ENCODE measurements at places on chromosomes 7 and 10.

- H3K4me3 ChIP-seq: no peak overlapping the region
- H3K27ac ChIP-seq: no peak overlapping the region
- no peaks in the 10 kb centered on the region for H3K36me3 ChIP-seq
- no peaks in the 10 kb centered on the region for H3K4me1 ChIP-seq
- DNase-seq: no peak
These were observed 402.9 kb downstream of the MAGI2 start for GRCh38 chr7:79050603-79051002.

DNA sequence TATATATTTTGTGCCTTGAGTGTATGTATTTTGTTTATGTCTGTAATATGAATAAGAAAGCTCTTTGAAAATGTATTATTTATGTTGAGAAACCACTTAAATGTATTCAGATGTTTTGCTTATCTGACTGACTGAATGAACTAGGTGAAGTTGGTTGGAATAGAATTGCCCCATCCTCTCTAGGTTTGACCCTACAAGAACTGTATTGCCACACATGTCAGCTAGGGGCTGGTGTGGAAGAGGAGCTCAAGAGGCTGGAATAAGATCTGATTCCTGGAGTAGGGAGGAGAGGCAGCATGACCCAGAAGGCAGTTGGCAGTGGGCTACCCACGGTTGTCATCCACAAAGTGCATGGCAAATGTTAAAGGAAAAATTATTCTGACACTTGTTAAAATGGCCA lies 9.1 kb downstream of the SSMEM1 start:
- H3K36me3 ChIP-seq: no peaks in the 10 kb centered on the region
- H3K27ac ChIP-seq: no peak overlapping the region
- no peaks in the 10 kb centered on the region for H3K4me1 ChIP-seq
- H3K27me3 ChIP-seq: peaks cover 10% of the 10 kb centered on the region
- no peak for DNase-seq

DNA sequence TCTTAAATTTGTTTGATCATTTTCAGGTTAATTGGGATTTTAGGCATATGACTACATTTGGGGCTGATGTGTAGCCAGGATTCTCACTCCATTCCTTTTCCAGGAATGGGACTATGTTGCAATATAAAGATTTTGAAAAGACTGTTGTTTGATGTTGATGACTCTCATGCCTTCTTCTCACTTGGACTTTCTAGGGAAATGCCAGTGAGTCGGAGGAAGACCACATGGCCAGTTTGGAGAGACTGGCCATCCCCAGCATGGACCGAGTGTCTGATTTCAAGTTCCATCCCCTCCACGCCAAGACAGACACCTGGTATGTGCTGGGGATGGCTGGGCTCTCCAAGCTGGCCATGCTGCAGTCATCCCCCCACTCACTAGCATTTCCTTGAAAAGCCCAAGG lies 5.5 kb downstream of the IGFBP3 start:
- peaks cover 7% of the 10 kb centered on the region for H3K4me1 ChIP-seq
- no peaks in the 10 kb centered on the region for H3K36me3 ChIP-seq
- H3K27ac ChIP-seq: no peak overlapping the region
- DNase-seq: no peak
- H3K4me3 ChIP-seq: no peak overlapping the region
- peaks cover 38% of the 10 kb centered on the region for H3K27me3 ChIP-seq

DNA sequence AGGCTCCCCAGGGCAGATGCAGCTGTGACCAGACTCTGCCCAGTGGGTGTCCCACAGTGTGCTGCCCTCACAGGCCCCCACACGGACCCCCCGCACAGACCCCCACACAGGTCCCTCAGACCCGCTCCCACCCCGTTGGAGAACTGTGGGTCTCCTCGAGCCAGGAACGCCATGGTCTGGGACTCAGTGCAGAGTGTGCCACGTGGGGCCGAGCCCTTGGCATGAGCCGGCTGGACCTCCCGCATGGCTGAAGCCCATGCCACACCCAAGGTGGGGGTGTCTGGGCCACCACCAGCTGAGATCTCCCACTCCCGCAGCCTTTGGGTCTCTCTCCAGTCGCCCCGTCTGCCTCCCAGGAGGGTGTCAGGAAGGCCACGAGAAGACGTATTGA lies 34.3 kb downstream of the JAKMIP3 start:
- no peaks in the 10 kb centered on the region for H3K4me1 ChIP-seq
- DNase-seq: no peak
- no peaks in the 10 kb centered on the region for H3K36me3 ChIP-seq
- peaks cover 68% of the 10 kb centered on the region for H3K27me3 ChIP-seq
- H3K27ac ChIP-seq: no peak overlapping the region

- peak overlapping the region; percentile 28 for H3K4me3 ChIP-seq
- no peaks in the 10 kb centered on the region for H3K27me3 ChIP-seq
- peaks cover 21% of the 10 kb centered on the region for H3K4me1 ChIP-seq
- DNase-seq: no peak
- H3K27ac ChIP-seq: peak overlapping the region; percentile 75
These were observed 23.7 kb upstream of the ITGB1 start for GRCh38 chr10:32981760-32982159.

DNA sequence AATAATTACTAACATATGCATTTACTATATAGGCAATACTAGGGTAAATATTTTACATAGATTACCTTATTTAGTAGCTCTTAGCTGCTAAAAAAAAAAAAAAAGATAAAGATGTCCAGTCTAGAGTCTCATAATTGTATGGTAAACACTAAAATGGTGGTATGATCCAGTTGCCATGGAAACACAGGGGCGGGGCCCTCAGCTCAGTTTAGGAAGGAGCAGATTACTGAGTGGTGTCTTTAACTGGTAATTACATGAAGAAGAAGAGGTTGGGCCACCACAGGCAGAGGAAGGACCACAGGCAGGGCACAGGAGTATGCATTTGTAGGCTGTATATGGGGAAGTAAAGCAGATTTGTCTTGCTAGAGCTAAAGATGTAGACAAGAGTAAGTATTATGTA lies 43.7 kb downstream of the ITGB8 start:
- no peak for DNase-seq
- no peak overlapping the region for H3K4me3 ChIP-seq
- H3K36me3 ChIP-seq: no peaks in the 10 kb centered on the region
- H3K27ac ChIP-seq: no peak overlapping the region
- no peaks in the 10 kb centered on the region for H3K4me1 ChIP-seq
- no peaks in the 10 kb centered on the region for H3K27me3 ChIP-seq

DNA sequence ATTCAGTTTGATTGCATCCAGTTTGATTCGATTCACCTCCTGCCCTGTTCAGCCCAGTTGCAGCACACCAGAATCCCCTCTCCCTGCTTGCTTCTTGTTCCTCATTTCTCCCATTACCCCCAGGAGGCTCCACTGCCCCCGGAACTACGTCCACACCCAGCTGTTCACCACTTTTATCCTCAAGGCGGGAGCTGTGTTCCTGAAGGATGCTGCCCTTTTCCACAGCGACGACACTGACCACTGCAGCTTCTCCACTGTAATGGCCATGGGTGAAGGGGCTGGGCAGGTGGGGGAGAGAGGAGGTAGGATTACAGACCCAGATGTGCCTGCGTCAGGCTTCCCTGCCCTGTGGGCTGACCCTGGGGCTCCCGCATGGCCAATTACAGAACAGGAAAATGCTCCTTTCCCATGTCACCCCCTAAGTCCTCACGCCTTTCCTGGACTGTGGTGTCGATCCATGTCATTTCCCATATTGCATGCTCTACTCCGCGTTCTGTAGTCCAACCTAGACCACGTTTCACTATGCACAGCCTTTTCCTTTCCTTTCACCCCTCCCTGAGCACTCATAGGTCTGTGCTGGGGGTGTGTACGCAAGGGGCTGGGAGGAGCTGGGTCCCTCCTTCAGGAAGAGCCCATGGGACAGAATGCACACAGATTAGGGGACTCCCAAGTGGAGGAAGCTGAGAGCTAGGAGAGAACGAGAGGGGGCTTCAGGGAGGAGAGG lies 8.2 kb downstream of the GHRHR start:
- DNase-seq: no peak
- no peak overlapping the region for H3K4me3 ChIP-seq
- peaks cover 33% of the 10 kb centered on the region for H3K27me3 ChIP-seq
- no peaks in the 10 kb centered on the region for H3K36me3 ChIP-seq
- no peak overlapping the region for H3K27ac ChIP-seq
- H3K4me1 ChIP-seq: no peaks in the 10 kb centered on the region

GRCh38 chr7:19701471-19701870 lies 7.4 kb downstream of the POLR1F start:
- no peaks in the 10 kb centered on the region for H3K27me3 ChIP-seq
- no peak overlapping the region for H3K27ac ChIP-seq
- DNase-seq: no peak
- H3K4me3 ChIP-seq: no peak overlapping the region
- peaks cover 65% of the 10 kb centered on the region for H3K36me3 ChIP-seq

DNA sequence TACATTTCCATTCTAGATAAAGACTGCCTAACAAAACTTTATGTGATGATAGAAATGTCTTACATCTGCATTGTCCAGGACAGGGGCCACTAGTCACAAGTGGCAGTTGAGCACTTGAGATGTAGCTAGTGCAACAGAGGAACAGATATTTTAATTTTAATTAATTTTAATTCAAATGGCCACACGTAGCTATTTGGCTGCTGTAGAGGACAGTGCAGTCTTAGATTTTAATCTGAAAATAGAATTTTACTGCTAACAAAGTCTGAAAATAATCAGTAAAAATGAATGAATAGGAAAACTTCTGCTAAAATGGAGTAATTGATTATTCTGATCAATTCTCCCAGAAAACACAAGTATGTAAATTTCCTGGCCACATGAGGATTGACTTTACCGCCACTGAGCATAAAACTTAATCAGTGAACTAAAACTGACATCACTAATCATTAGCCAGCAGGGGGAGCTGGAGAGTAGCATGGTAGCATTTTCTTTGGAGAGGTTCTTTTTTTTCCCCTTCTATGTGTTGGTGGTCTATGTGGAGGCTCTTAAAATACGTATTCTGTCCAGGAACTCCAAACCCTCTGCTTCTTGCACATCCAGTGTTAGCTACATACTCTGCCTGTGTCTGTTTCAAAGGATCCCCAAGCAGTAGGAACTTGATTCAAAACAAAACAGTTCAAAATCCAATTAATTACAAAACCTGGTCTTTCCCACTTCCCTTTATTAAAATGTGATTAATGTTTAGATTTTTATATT lies 52.1 kb downstream of the TSPAN12 start:
- peaks cover 8% of the 10 kb centered on the region for H3K27me3 ChIP-seq
- H3K4me1 ChIP-seq: no peaks in the 10 kb centered on the region
- H3K4me3 ChIP-seq: no peak overlapping the region
- DNase-seq: peak; percentile 39

DNA sequence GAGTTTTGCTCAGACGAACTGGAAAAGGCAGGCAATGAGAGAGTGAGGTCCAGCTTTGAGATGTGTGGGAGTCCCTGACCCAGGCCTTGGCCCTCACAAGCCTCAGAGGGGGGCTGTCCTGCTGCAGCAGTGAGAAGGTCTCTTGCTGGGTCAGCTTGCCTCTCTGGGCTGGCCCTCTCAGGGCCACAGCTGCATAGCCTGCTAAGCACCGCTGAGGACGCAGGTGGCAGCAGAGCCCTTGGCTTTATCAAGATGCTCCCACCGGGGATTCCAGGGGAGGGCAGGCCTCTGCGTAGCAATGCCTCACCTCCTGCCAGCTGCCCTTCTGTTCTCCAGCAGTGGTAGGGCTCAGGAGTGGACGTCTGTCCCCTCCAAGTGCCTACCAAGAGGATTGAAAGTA lies 128.7 kb downstream of the COBL start:
- no peaks in the 10 kb centered on the region for H3K36me3 ChIP-seq
- no peak overlapping the region for H3K4me3 ChIP-seq
- H3K4me1 ChIP-seq: no peaks in the 10 kb centered on the region
- H3K27me3 ChIP-seq: no peaks in the 10 kb centered on the region

GRCh38 chr10:79112881-79113431 lies 44.2 kb downstream of the ZMIZ1 start:
- no peak for DNase-seq
- no peaks in the 10 kb centered on the region for H3K27me3 ChIP-seq
- H3K4me1 ChIP-seq: peaks cover 68% of the 10 kb centered on the region
- no peak overlapping the region for H3K27ac ChIP-seq

GRCh38 chr10:71383972-71384687 lies 12.6 kb upstream of the CDH23 start:
- no peak overlapping the region for H3K4me3 ChIP-seq
- H3K36me3 ChIP-seq: no peaks in the 10 kb centered on the region
- no peak overlapping the region for H3K27ac ChIP-seq

DNA sequence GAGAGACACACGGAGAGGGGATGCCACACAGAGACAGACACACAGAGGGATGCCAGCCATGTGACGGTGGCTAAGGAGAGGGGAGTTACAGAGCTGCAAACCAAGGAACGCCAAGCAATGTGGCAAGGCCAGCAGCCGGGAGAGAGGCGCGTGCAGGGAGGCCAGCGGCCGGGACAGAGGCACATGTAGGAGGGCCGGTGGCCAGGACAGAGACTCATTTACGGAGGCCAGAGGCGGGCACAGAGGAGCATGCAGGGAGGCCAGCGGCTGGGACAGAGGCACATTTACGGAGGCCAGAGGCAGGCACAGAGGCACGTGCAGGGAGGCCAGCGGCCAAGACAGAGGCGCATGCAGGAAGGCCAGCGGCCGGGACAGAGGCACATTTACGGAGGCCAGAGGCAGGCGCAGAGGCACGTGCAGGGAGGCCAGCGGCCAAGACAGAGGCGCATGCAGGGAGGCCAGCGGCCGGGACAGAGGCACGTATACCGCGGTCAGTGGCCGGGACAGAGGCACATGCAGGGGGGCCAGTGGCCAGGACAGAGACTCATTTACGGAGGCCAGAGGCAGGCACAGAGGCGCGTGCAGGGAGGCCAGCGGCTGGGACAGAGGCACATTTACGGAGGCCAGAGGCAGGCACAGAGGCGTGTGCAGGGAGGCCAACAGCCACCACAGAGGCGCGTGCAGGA lies 40.4 kb downstream of the INSIG1 start:
- H3K27ac ChIP-seq: no peak overlapping the region
- peak overlapping the region; percentile 15 for H3K4me3 ChIP-seq
- peaks cover 10% of the 10 kb centered on the region for H3K4me1 ChIP-seq

- H3K27me3 ChIP-seq: no peaks in the 10 kb centered on the region
- no peak overlapping the region for H3K4me3 ChIP-seq
- peaks cover 7% of the 10 kb centered on the region for H3K4me1 ChIP-seq
- DNase-seq: no peak
- H3K27ac ChIP-seq: no peak overlapping the region
These were observed 210.5 kb downstream of the CHCHD3 start for GRCh38 chr7:132871419-132871818.

GRCh38 chr10:88032566-88032965 lies 169.1 kb downstream of the PTEN start:
- peaks cover 7% of the 10 kb centered on the region for H3K4me1 ChIP-seq
- H3K4me3 ChIP-seq: no peak overlapping the region
- no peak for DNase-seq
- no peaks in the 10 kb centered on the region for H3K27me3 ChIP-seq
- H3K36me3 ChIP-seq: no peaks in the 10 kb centered on the region

DNA sequence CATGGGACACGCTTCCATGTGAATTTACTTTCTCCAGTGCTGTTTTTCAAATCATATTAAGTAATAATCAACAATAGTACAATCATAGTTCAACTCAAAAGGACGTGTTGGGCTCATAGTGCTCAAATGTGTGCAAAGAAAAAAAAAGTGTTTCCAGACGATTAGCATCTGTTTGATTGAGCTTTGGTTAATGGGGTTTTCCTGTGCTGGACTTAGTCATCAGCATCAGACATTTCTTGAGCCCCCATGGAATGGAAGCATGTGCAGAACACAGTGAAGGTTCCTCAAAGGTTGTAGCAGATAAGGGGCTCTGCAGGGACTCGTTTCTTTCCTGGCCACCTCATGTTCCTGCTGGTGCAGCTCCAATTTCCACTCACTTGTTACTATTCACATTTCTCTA lies 233.9 kb downstream of the PAXIP1 start:
- no peaks in the 10 kb centered on the region for H3K36me3 ChIP-seq
- H3K4me1 ChIP-seq: no peaks in the 10 kb centered on the region
- no peak for DNase-seq
- H3K4me3 ChIP-seq: no peak overlapping the region

GRCh38 chr10:7457478-7458316 lies 46.9 kb upstream of the SFMBT2 start:
- H3K36me3 ChIP-seq: peaks cover 4% of the 10 kb centered on the region
- H3K27ac ChIP-seq: no peak overlapping the region
- peaks cover 2% of the 10 kb centered on the region for H3K4me1 ChIP-seq
- no peak overlapping the region for H3K4me3 ChIP-seq
- no peak for DNase-seq

Data from naive thymus-derived CD8-positive, alpha-beta T cell (primary cell).